ENCODE measurements at places on chromosomes 6 and 20. TPM values are rescaled to one million over a fixed set of nuclear protein-coding genes. Genes with fewer than 3 reads are reported as not detected.

GRCh38 chr6:143362192-143362558, 88.3 kb downstream of the ADAT2 start:
- DNase-seq, result no peak
- H3K27me3 ChIP-seq, result no peaks in the 10 kb centered on the region
- no peaks in the 10 kb centered on the region for H3K4me1 ChIP-seq
- H3K36me3 ChIP-seq, result no peaks in the 10 kb centered on the region
- H3K27ac ChIP-seq, result no peak overlapping the region
- no peak overlapping the region for H3K4me3 ChIP-seq

GRCh38 chr6:143396497-143397226, 53.8 kb downstream of the ADAT2 start:
- no peaks in the 10 kb centered on the region for H3K36me3 ChIP-seq
- DNase-seq, result peak; percentile 22
- H3K27ac ChIP-seq, result no peak overlapping the region
- no peaks in the 10 kb centered on the region for H3K27me3 ChIP-seq

DNA sequence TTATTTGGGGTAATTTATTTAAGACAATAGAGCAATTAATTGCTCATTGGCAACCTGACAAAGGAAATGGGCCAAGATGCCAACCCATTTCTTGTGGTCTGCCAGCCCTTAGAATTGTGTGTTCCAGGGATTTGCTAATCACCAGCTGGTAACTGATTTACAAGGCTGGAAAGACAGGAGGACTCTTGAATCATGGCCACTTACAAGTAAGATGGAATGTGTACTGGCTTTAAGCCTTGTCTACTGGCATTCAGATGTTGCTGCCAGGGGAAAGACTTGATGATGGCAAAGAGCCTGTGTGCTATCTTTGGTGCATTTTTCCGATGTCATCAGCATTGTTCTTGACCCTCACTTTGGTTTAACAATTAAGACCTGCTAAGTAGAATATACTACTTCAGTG, 91.0 kb downstream of the BCKDHB start:
- no peak overlapping the region for H3K4me3 ChIP-seq
- H3K36me3 ChIP-seq, result no peaks in the 10 kb centered on the region
- no peak for DNase-seq

- no peak overlapping the region for H3K27ac ChIP-seq
- H3K4me1 ChIP-seq, result no peaks in the 10 kb centered on the region
- no peak for DNase-seq
- H3K36me3 ChIP-seq, result no peaks in the 10 kb centered on the region
- no peaks in the 10 kb centered on the region for H3K27me3 ChIP-seq
Measured at GRCh38 chr20:51529081-51529681, 13.3 kb downstream of the NFATC2 start.

DNA sequence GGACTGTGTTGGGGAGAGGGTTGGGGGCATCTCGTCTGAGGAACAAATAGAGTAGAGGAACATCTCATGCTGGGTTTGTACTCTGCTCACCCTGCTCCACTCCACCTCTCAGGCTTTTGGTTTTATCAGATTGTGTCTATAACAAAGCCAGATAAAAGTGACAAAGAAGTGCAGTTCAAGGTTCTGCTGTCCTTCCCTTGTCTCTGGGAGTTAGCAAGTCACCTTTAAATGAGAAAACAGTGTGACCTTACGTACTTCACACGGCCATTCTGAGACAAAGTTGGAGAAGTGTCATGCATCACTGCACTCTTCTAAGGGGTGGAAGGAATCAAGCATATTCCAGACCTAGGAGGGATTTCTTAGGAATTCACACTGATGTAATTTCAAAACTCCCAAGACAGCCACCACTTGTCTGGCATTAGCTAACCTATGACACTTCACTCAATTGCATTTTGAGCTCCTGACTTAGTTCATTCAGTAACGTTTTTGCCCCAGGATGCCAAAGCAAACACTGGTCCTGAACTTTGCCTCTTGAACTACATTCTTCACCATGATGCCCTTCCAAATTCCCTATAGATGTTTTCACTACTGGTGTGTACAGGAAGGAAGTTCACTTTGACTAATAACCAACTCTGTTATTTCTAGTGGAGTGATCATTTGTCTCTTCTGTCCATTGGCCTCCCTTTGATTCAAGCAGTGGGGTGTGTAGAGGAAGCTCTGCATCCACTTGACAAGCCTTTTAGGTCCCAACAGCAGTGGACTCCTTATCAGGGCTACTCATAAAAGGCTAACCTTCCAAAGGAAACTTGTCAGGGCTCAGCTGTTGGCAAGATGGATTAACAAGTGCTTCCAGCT, 647.6 kb upstream of the FLRT3 start:
- no peak overlapping the region for H3K4me3 ChIP-seq
- DNase-seq, result peak; percentile 39
- peak overlapping the region; percentile 46 for H3K27ac ChIP-seq
- H3K36me3 ChIP-seq, result no peaks in the 10 kb centered on the region

DNA sequence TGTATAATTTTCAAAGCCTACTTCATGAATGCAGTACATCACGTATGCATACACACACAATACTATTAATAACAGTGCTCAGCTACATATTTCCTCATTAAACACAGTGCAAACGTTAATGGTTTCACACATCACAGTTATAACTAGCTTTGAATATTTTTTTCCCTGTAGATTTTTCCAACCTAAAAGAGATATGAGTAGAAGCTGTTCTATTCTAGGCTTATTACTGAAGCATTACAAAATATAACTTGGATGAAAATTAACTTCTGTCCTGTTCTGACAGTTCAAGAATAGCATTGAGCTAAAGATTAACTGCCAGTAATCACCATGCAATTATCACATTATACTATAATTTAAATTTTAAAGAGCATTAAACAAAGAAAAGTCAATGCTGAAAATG, 6.2 kb downstream of the LMBRD1 start:
- no peaks in the 10 kb centered on the region for H3K36me3 ChIP-seq
- H3K27ac ChIP-seq, result no peak overlapping the region
- no peaks in the 10 kb centered on the region for H3K4me1 ChIP-seq
- no peak for DNase-seq
- no peaks in the 10 kb centered on the region for H3K27me3 ChIP-seq

DNA sequence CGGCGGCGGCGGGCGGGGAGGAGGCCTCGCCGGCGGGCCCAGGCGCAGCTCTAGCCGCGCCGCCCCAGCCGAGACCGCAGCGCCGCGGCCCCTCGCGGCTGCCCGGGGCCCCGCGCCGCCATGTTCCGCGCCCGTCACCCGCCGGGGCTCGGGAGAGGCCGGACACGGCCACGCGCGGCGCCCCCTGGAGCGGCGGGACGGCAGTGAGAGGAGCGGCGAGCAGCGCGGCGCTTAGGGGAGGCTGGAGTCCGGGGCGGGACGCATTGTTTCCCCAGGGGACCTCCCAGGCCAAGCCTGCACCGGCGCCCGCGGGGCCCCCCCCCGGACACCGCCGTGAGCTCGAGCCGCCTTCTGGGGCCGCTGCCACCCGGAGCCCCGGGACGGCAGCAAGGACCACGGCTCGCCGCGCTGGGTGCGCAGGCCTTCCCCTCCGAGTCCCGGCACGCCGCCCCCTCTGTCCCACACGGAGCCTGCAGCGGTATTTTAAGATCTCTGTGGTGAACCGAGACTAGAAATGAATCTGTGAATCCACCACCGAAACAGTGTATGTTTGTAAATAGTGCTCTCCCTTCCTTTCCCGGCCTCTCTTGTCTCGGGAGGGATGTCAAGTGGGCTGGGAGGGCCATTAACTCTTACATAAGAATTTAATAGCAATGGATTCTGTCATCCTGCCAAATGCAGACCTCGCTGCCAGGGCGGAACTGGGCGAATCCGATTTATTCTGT, 424 bp upstream of the KIF13A start:
- peaks cover 6% of the 10 kb centered on the region for H3K4me1 ChIP-seq
- peak; percentile 77 for DNase-seq

- H3K4me3 ChIP-seq, result no peak overlapping the region
- no peak overlapping the region for H3K27ac ChIP-seq
- no peaks in the 10 kb centered on the region for H3K4me1 ChIP-seq
- H3K27me3 ChIP-seq, result no peaks in the 10 kb centered on the region
- H3K36me3 ChIP-seq, result no peaks in the 10 kb centered on the region
- DNase-seq, result no peak
Measured at GRCh38 chr6:158826819-158827501, 7.8 kb upstream of the EZR start.

DNA sequence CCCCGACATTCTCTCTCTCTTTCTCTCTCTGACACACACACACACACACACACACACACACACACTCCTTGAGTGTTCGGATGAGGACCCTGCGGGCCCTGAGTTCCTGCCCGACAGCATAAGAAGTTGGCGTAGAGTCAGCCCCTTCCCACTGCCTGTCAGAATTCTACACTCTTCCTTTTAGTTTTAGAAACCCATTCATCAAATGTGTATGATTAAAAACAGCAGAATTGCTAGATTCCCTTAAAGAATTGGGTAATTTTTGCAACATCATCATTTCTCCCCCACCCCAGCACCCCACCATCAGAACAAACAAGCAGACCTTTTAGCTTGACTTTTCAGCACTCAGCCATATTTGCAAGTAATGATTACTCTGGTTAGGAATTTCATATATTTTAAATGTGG, 322.8 kb downstream of the FARS2 start:
- H3K4me3 ChIP-seq, result no peak overlapping the region
- H3K36me3 ChIP-seq, result no peaks in the 10 kb centered on the region
- no peaks in the 10 kb centered on the region for H3K27me3 ChIP-seq
- H3K4me1 ChIP-seq, result no peaks in the 10 kb centered on the region
- no peak for DNase-seq

- no peaks in the 10 kb centered on the region for H3K36me3 ChIP-seq
- H3K27me3 ChIP-seq, result no peaks in the 10 kb centered on the region
- peak overlapping the region; percentile 92 for H3K27ac ChIP-seq
- H3K4me3 ChIP-seq, result peak overlapping the region; percentile 84
- peaks cover 4% of the 10 kb centered on the region for H3K4me1 ChIP-seq
Measured at GRCh38 chr6:42890311-42891198, 11.1 kb downstream of the RPL7L1 start.

DNA sequence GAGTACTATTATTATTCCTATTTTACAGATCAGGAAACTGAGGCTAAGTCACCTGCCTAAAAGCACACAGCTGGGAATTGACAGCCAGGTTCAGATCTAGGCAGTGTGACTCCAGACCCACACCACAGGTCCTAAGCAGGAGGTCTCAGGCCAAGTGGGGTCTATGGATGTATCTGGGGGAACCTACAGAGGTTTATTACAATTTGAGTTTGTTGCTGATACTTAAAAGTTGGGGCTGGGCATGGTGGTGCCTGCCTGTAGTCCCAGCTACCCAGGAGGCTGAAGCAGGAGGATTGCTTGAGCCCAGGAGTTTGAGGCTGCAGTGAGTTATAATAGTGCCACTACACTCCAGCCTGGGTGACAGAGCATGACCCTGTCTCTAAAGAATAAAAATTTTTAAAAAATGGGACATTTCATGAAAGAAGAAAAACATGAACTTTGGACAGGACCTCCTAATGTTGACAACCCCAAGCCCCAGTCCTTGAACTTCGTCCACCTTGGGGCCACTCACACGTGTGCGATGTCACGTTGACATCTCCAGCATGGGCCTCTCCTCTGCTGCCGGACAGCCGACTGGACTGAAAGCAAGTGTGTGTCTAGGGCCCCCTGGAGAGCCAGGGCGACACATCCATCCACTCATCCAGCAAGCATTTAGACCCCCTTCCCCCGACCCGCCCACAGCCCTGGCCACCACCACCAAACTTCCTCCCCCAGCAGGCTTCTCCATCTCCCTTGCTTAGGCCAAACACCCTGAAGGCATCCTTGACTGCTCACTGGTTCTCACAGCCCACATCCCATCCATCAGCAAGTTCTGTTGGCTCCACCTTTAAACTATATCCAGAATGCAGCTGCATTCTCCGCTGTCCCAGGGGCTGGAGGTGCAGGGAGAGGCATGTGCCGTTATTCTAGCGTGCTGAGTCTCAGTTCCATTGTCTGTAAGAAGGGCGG, 40.0 kb downstream of the NOL4L start:
- no peak for DNase-seq
- H3K4me1 ChIP-seq, result no peaks in the 10 kb centered on the region
- no peaks in the 10 kb centered on the region for H3K27me3 ChIP-seq
- no peaks in the 10 kb centered on the region for H3K36me3 ChIP-seq
- H3K4me3 ChIP-seq, result no peak overlapping the region
- no peak overlapping the region for H3K27ac ChIP-seq

GRCh38 chr20:61661025-61661424, 404.7 kb downstream of the TAF4 start:
- H3K27ac ChIP-seq, result no peak overlapping the region
- no peaks in the 10 kb centered on the region for H3K27me3 ChIP-seq
- DNase-seq, result no peak
- no peaks in the 10 kb centered on the region for H3K4me1 ChIP-seq
- no peaks in the 10 kb centered on the region for H3K36me3 ChIP-seq

- H3K4me1 ChIP-seq, result peaks cover 7% of the 10 kb centered on the region
- peaks cover 12% of the 10 kb centered on the region for H3K36me3 ChIP-seq
- H3K27ac ChIP-seq, result peak overlapping the region; percentile 97
- no peaks in the 10 kb centered on the region for H3K27me3 ChIP-seq
- peak; percentile 55 for DNase-seq
Measured at GRCh38 chr6:28922821-28923317, 916 bp downstream of the TRIM27 start.

OR12D1 gene
- total RNA-seq, result not detected

TNFAIP3 gene
- total RNA-seq, result 46.3 TPM

FILIP1 gene
- total RNA-seq, result 6.5 TPM

All from colonic mucosa (tissue), 4 donors.